ENCODE measurements at places on chromosomes 4 and X. TPM values are rescaled to one million over a fixed set of nuclear protein-coding genes. Genes with fewer than 3 reads are reported as not detected.

DNA sequence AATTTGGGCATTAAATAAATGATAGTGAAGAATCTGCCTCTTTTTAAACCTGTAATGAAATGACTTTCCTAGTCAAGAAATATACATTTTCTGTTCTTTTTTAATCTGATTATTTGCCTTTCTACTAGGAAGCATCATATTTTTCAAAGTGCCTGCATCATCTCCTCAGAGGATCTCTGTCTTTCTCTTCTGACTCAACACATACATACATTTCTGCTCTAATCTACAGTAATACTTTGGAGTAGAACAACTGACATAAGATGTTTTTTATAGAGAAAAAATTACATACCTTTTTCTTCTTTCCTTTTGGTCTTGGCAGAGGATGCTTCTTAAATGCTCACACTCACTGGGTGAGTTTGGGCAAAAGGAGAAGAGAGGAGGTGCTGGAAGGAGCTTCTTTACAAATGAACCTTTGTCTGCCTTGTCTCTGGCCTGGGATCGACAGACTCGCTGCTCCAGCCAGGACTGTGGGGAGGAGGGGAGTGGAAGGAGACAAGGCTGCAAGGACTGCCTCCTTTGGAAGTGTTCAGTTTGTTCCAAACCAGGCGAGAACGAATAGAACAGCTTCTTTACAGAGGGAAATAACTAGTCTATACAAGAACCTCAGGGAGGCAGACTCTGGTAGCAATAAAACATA, at the start of gene SCRG1:
TSS of gene SCRG1 (minus strand) at position 338 of the 637 bp plus-strand sequence. CDS start 7,702 bp downstream, outside the sequence.
- DNase-seq, result no peak

DNA sequence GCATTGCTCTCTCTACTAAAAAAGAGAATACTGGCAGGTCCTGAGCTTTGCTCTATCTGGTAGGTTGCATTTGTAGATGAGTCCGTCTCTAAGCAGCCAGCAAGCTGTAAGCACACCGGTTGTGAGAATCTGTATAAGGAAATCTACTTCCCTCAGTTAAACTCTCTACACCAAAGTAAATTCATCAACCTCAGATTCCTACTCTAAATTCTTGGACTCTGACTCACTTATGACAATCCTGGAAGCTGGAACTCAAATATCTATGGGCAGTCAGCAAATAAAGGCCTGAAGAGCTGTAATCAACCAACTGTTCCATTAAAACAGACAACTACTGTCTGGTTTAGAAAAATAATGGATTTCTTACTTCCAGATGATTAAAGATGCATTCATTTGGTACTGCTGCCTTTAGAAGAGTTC, 37.9 kb downstream of the FAT1 start:
- DNase-seq, result peak; percentile 74

- DNase-seq, result peak; percentile 24
Measured at GRCh38 chrX:12814420-12814819, 23.2 kb downstream of the PRPS2 start.

NDST3 gene
- 1.3 TPM for total RNA-seq

RIBC1 gene
- total RNA-seq, result 0.70 TPM

GRCh38 chrX:48702032-48702431, 5.5 kb downstream of the SUV39H1 start:
- DNase-seq, result no peak

RRH gene
- total RNA-seq, result not detected

VSIG4 gene
- not detected for total RNA-seq

GRCh38 chrX:150197388-150197787, 165.7 kb upstream of the MAMLD1 start:
- no peak for DNase-seq

- DNase-seq, result no peak
Measured at GRCh38 chr4:152278172-152278504, 257.8 kb downstream of the FBXW7 start.

TMPRSS11B gene
- total RNA-seq, result not detected

GRCh38 chrX:103360916-103361315, 4.6 kb downstream of the TCEAL9 start:
- DNase-seq, result no peak

DNA sequence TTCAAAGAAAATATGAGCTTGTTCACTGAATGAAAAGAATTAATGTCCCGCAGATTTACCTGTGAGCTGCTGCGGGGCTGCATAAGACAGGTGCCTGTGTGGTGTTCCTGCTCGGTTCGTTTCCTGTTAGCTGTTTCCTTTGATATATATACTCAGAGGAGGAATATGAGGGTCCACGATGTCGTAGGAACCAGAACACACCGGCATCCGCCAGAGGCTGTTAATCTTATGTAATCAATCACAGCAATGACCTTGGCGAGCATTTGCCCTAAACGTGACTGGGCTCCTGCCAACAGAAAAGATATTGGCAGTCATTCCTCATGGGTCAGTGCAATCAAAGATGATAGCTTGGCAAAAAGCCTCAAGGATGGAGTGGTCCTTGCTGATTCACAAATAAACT, 260.1 kb downstream of the EVC2 start:
- DNase-seq, result no peak

DNA sequence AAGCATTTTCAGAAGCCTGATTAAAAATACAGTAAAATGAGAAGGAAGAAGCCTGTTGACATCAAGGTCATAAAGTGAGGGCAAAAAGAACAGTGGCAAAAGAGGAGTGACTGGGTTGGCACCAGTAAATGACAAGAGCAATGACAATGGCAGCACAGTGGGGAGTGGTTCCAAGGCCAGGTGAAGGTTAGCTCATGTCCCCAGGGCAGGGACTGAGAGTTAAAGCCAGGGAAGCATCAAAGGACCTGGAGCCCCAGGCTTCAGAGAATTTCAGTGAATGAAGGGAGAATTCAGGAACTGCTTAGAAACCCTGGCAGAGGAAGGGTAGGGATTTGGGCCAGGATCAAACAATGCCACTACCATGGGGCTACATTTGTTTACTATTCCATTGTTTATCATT, 8.8 kb upstream of the PIGA start:
- DNase-seq, result no peak

GPC3 gene
- total RNA-seq, result 0.06 TPM

STPG2 gene
- not detected for total RNA-seq

RAB39B gene
- 1.6 TPM for total RNA-seq

PDK3 gene
- 20.5 TPM for total RNA-seq

DNA sequence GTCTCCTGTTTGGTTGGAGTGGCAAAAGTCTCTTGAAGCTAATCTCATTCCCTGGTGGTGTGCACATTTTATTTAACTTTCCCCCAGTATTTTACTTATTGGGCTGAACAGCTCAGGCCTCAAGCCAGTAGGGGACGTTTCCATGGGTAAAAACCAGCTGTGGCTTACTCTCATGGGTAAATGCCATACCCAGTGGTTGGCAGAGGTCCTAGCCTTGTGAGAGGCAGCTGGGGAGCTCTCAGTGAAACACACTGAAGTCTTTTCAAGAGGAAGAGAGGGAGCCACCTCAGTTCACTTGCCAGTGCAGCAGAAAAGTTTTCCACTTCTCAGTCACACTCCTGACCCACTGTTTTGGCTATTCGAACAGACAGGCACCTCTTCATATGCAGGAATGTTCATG, 1964.2 kb downstream of the ARAP2 start:
- DNase-seq, result no peak

DNA sequence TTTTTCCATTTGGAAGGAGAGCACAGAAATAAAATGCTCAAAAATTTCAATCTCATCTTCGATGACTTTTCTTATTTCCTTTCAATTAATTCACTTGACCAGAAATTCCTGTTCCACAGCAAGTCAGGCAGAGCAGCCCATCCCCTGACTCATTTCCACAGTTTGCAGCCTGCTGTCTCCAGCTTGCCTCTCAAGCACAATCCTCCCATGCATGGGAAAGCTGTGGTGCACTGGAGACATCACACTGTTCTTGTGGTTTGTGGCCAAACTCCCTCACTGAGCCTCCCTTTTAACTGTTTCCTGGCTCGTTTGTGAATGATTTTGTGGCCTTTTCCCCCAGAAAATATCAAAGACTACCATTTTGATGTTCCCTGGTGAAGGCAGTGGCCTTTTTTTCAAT, 114.0 kb upstream of the ENPEP start:
- peak; percentile 92 for DNase-seq

DNA sequence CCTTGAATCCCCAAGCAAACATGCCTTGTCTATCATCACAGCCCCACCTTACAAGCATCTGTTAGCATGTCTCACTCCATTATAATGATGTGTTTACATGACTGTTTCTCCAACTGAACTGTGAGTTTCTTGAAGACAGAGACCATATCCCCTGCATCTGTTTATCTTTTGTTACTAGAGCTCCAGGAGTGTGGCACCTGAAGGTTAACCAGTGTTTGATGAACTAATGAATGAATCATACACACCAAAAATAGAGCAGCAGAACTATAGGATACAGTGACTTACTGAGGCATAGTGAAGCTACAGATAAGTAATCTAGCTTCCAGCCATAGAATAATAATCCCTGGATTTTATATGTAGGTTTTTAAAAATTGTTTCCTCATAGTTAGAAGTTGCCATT, 331.0 kb downstream of the PCDH7 start:
- no peak for DNase-seq

GRCh38 chr4:39994406-39994805, 16.7 kb upstream of the PDS5A start:
- no peak for DNase-seq

DNA sequence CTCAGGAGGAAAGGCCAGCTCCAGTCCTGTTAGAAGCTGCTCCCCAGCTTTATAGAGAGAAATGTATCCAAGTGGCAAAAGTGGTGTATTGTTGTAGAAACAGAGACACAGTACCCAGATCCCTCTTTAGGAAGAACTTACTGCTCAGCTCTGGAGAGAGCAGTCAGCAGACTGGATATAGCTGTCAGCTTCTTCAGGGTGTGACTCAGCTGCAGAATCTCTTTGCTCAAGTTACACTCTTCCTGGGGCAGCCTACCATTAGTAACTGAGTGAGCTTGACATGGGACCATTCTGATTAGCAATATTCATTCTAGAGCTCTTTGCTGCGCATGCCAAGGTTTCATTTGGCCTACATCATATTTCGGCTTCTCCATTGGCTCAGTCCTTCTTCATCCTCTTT, 40.5 kb downstream of the ATP1B4 start:
- no peak for DNase-seq

DNA sequence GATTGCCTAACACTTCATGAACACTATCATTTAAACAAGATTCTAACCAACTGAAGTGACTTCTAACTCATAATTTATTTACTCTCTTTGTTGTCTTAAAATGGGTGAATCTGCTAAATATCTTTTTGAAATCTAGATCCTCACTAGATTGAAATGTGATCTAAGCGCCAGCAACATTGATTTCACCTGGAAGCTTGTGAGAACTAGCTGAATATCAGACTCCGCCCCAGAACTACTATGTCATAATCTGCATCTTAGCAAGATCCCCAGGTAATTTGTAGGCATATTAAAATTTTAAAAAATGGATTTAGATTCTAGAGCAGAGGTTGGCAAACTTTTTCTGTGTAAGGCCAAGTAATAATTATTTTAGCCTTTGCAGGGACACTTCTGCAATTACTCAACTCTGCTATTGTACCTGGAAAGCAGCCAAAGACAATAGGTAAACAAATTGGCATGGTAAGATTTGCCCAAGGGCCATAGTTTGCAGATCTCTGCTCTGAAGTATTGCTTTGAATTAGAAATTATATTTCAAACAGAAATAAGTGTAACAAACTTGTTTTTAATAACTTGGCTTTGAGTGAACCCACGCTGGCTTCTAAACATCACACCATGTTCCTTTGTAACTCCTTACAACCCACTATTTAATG, 121.5 kb downstream of the REELD1 start:
- peak; percentile 17 for DNase-seq

GRCh38 chr4:107219681-107220080, 183.6 kb upstream of the DKK2 start:
- DNase-seq, result no peak

PCDH18 gene
- 106 TPM for total RNA-seq

DNA sequence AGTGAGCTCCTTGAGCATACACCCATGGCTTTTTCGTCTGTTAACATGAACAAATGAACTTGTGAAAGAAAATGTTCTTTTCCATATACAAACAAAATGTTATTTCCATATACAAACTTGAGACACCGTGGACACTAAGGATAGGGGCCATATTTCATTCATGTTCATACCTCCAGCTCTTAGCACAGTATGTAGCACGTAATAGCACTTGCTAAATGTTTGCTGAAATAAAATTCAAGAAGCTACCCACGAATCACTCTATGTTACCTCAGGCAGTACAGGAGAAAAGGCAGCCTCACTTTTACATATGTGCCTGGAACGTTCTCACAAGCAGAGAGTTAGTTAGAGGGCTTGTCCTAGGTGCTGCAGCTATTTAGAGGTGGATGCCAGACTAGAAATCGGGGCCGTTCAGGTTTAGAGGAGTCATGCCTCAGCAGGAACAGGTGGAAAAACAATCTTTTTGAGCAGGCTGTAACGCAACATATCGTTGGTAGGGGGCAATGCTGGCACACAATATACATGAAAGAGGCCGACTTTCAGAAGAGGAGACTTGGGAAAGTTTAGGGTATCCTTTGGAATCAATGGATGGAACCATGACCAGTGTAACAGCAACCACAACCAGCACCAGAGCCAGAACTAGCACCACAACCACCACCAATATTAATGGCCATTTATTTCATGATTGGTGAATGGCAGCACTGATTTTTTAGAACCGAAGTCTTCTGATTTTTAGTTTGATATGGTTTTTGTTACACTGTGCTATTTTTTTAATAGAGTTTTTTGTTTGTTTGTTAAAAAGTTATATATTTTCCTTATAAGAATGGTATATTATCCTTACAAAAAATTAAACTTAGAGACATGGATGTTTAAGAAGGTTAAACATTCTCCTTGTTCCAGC, 14.8 kb upstream of the PAQR3 start:
- peak; percentile 44 for DNase-seq

DNA sequence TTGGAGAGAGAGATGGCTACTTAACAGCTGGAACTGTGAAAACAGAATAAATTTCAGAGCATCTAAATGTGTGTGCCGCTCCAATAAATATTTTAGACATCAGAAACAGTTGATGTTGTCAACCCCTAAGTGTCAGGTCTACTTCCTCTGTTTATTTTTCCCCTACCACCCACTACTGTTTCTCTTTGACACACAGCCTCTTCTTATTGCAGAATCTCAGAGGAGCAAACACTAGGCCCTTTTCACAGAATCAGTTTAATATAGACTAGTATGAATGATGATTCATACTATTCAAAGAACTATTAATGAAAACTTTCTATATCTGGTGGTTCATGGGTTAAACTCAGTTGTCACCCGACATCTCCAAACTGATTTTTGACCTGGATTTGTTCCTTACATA, 33.9 kb downstream of the NAA11 start:
- DNase-seq, result no peak

GRCh38 chrX:11187001-11187400, 75.9 kb downstream of the HCCS start:
- no peak for DNase-seq

Data from H4 (cell line).